ENCODE measurements at places on chromosomes 13 and 19.

DNA sequence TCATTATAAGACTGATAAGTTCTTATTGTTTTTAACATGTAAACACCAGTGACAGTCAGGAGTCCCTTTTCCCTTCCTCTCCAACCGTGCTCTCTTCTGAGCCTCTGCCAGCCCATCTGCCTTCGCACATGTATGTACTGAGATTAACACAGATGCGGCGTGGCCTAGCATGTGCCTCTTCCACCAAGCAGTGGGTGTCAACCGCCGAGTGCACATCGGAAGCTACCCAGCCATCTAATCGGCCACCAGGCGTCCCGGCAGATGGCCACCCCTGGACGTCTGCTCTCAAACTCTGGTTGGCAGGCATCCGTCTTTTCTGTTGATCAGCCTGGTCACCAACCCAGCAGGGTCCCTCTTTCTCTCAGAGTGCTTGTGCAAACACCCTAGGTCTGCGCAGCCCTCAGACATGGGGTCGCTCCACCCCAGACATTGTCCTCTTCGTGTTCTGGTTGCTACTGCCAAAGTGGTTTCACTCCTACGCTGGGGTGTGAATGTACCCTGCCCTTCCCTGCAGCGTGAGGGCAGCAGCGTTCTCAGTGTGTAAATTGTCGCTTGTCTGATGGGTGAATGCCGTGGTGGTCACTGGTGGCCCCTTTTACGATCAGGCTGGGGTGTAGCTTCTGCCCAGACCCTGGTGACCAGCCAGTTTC is 57.7 kb upstream of the LDLR start:
- DNase-seq, result no peak

DNA sequence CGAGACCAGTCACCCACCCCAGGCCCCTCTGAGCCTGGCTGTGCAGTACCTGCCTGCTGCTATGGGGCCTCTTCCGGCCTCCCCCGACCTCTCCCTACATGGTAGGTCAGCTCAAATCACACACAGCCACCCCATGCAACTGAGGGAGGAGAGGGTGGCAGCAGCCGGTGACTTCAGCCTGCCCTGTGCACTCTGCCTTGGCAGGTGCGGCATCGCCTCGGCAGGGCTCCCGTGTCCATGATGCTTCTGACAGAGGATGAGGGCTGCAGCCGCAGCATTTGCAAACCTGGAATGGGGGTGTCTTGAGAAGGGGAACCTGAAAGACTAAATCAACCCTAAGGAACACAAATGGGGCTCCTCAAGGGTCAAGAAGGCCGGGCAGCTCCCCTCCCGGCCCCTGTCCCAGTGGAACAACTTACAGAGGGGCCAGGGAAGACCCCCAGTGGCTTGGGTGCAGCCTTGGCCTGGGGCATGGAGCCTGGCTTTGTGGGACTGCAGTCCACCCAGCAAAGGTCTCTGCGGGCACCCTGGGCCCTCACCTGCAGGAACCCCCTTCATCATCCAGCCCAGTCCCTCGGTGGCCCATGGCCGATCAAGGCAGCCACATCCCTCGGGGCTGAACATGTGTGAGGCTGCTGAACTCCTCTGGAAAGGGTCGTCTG is 6.7 kb downstream of the TEX29 start:
- DNase-seq, result no peak

DNA sequence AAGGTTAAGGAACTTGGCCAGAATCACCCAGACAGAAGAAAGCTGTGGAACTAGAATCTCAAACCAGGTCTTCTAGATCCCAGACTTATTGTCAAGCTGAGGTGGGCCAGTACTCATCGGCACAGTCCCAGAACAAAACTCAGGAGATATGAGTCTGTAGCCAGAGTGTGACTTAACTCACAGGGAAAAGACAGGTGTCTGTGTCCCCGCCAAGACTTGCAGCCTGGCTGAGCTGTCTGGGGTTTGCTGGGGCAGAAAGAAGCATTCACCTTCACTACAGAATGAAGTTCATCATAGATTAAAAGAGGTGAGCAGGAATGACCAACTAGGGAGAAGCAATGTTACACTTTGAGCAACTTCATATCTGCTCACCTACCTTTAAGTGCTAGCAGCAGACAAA is 257.2 kb downstream of the FOXO1 start:
- DNase-seq, result no peak

GRCh38 chr13:45847554-45848224 is 3.9 kb downstream of the SIAH3 start:
- no peak for DNase-seq

- DNase-seq, result no peak
Observed at GRCh38 chr19:50880241-50880640, 7.0 kb downstream of the KLK2 start.

DNA sequence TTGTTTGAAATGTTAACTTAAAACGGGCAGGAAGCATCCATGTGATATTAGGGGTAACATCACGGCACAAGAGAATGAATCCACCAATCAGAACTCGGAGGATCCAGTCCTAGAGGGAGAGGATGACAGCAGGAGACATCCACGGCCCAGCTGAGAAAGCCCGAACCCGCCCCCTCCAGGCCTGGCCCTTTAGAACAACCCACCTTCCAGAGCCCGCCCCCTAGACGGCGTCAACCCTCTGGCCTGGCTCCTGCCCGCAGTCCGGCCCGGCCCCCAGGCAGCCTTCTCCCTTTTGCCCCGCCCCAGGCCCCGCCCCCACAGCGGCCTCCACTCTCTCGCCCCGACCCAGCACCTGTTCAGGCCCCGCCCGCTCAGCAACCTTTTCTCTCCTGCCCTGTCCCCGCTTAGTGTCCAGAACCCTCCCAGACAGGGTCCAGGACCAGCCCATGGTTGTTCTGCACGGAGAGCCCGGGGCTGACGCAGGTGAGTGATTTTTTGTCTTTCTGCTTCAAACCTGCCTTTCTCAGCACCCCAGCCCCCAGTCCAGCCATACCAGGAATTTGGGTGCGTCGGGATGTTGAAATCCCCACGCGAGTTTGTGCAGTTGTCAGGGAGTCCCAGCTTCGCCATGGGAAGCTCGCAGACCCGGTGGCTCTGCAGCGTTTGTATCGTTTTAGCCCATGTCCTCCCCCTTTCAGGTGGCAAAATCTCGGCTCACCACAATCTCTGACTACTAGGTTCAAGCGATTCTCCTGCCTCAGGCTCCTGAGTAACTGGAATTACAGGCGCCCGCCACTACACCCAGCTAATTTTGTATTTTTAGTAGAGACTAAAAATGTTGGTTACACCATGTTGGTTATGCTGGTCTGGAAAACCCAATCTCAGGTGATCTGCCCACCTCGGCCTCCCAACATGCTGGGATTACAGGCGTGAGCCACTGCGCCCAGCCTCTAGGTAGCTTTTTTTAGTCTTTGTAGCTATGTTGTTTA is 16.1 kb downstream of the ZNF816 start:
- DNase-seq, result no peak

- no peak for DNase-seq
Observed at GRCh38 chr13:34752283-34752960, 189.6 kb upstream of the NBEA start.

DNA sequence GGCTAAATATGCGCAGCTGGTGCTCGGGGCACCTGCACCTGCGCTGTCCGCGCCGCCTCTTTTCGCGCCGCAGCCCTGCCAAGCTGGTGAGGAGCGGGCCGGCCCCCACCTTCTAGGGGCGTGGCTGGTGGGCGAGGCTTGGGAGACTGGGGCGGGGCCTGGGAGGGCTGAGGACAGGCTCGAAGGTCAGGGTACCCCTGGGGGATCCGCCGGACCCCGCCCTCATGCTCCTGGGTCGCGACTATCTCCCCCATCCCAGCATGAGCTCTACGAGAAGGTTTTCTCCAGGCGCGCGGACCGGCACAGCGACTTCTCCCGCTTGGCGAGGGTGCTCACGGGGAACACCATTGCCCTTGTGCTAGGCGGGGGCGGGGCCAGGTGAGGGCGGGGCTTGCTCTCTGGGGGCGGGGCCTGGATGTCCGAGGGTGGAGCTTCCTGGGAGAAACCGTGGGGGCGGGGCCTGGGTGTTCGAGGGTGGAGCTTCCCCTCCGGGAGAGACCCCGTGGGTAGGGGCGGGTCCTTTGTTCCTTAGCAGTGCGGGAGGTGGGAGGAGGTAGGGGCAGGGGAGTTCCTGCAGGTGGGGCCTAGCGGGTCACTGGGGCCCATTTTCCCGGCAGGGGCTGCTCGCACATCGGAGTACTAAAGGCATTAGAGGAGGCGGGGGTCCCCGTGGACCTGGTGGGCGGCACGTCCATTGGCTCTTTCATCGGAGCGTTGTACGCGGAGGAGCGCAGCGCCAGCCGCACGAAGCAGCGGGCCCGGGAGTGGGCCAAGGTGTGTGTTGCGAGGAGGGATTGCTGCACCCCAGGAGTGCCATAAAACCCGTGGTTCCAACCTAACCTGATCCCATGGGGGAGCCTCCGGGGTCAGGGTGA is 19.7 kb downstream of the PNPLA6 start:
- DNase-seq, result no peak

DNA sequence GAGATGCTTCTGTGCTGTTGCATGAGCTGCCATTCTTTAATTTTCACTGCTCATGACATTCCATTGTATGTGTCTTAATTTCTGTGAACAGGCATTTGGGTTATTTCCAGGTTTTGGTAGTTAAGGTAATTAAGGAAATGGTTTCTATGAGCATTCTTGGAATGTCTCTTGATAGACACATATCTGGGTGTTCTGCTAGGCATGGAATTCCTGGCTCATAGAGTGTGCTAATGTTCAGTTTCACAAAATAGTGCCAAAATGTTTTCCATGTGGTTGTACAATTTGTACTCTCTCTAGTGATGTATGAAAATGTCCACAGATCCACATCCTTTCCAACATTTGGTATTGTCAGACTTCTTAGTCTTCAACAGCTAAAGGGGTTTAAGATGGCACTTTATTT is 680.9 kb upstream of the SGCG start:
- DNase-seq, result no peak

DNA sequence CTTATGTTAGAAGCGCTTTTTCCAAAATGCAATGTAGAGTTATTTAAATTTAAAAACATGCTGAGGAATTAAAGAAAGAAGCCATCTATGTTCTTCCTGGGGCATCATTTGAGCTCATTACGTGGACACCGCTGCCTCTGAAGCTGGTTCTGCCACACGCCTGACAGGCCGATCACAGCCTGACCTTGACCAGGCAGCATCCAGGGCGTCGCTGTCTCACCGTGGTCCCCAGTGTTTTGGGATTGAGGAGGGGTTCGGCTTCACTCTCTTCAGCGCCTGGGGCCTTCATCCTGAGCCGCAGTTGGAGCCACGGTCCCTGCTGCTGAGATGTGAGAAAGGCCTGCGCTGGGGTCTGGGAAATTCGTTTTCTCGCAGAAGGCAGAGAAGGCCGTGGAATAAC is 64.0 kb downstream of the ATP11A start:
- no peak for DNase-seq

GRCh38 chr19:1747285-1748114 is 5.8 kb upstream of the ONECUT3 start:
- DNase-seq, result no peak

- no peak for DNase-seq
Observed at GRCh38 chr19:4370418-4371041, 27.2 kb downstream of the MPND start.

DNA sequence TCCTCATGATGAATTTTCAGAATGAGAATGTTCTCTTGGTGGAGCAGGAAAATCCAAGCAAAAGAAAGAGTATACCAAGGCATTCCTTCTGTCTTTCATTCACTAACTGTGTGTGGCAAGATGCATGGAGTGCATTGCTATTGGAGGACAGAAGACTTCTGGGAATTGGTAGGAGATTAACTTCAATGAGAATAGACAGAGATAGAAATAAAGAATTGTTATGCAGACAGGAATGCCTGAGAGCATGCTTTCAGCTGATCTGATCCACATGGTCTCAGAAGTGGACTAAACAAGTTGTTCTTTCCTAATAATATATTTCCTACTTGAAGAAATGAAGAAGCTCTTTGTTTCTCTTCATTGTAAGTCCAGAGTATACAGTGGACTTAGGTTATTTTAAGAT is 303.6 kb downstream of the MYO16 start:
- no peak for DNase-seq

GRCh38 chr13:98768522-98768921 is 16.1 kb upstream of the SLC15A1 start:
- no peak for DNase-seq

GRCh38 chr19:35154525-35155406 is at the start of gene FXYD5:
FXYD5 (plus strand) TSS chr19:35154735; CDS start chr19:35155551, 816 bp downstream.
- no peak for DNase-seq

DNA sequence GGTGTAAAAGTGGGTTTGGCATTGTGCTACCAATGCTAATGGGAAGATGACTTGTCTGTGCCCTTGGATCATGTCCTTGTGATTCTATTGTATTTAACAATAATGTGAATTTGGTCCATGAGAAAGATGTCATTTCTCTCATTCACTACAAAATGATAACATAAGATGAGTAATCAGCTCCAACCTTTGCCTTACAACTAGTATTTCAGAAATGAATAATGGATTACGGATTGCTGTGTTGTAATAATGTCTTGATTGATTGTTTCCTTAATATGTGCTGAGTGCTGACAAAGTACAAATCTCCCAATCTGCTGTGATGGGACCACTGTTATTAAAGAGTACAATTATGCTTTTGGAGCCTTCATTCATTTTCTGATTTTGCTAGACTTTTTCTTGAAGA is 375.0 kb downstream of the PCDH9 start:
- no peak for DNase-seq

DNA sequence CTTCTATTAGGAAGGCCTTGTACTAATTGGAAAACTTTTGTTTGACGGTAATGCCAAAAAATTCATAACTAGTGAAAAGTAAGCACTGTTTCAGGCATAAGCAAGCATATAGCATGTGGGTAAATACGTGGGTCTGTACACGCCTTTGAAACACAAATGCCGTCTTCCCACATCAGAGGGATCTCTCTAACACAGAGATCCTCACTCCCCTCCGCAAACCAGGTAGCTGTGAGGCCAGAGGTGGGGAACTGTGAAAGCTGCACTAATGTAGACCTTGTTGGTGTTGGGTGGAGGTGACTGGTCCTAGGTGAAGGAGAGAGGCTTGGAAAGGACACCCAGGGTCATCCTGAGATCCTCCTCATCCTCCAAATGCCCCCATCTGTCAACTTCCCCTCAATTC is 16.0 kb upstream of the POU2F2 start:
- DNase-seq, result no peak

DNA sequence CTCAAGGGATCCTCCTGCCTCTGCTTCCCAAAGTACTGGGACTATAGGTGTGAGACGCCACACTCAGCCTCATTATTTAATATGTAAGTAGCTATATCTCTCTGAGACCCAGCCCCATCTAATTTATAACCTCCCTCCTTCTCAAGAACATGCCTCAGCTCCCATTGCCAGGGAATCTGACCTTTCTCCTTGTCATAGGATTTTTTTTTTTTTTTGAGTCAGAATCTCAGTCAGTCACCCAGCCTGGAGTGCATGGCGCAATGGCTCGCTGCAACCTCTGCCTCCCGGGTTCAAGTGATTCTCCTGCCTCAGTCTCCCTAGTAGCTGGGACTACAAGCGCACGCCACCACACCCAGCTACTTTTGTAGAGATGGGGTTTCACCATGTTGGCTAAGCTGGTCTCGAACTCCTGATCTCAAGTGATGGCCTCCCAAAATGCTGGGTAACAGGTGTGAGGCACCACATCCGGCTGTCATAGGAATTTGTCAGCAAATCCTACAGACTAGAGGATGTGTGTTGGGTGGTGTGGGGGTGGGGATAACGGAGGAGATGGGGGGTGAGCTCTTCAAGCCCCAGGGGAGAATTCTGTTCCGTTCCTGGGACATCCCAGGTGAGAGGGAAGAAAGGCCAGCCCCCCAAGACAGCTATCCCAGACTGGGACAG is 5.1 kb upstream of the EPS8L1 start:
- DNase-seq, result no peak

All from cortex of kidney (tissue), 1 donor.